ENCODE measurements at places on chromosomes 16 and 17. TPM values are rescaled to one million over a fixed set of nuclear protein-coding genes. Genes with fewer than 3 reads are reported as not detected.

Gene ANKRD13B
- 5.8 TPM for total RNA-seq

Gene MARVELD3
- not detected for total RNA-seq

Gene RAMP2
- 1.4 TPM for total RNA-seq

Gene IQCK
- 15.6 TPM for total RNA-seq

Gene MYH1
- total RNA-seq, result not detected

Gene QRICH2
- 1.4 TPM for total RNA-seq
